ENCODE measurements at places on chromosomes 16 and 17. TPM values are rescaled to one million over a fixed set of nuclear protein-coding genes. Genes with fewer than 3 reads are reported as not detected.

GRCh38 chr17:9409878-9410277, 165.7 kb downstream of the STX8 start:
- no peak for DNase-seq

GRCh38 chr16:1938910-1939309, 4.1 kb downstream of the MSRB1 start:
- DNase-seq, result no peak

GRCh38 chr16:69725480-69726312, 664 bp downstream of the NQO1 start:
- no peak for DNase-seq

DNA sequence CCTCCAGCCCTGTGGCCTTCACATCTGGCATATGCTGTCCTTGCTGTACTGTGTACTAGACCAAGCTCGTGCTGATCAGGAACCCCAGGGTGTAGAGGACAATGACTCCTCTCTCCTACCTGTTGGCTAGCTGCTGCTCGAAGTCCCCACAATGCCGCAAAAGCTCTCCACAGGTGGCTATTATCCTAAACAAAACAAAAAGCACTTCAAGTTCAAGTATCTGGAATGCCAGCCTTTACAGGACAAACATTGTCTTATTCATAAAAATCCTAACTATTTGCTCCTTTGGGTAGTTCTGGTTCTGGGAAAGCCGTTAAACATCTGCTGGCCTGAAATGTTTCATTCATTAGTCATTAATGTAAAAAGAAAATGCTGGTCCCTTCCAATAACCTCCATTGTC, 42.8 kb downstream of the COG7 start:
- DNase-seq, result no peak

- no peak for DNase-seq
Measured at GRCh38 chr17:43010667-43011308, 4.2 kb downstream of the IFI35 start.

DNA sequence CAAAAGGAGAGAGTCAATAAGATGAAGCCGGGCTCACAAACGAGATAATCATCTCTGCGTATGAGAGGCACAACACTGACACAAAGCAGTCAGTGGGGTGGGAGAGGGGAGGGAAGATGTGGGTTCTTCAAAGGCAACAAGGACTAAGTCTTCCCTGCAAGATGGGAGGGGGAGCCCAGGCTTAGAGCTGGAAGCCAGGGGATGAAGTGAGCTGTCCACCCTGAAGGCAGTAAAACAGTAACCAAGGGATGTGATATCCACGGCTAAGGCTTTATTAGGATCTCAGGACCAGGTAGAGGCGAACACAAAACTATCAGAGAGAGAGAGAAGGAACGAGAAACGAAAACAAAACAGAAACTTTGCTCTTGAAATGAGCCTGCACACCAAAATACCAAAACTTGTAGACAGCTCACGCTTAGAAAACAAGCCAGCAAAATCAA, 115.9 kb downstream of the DYNLRB2 start:
- DNase-seq, result no peak

- DNase-seq, result no peak
Measured at GRCh38 chr17:75019710-75020109, 7.2 kb downstream of the MRPL58 start.

DNA sequence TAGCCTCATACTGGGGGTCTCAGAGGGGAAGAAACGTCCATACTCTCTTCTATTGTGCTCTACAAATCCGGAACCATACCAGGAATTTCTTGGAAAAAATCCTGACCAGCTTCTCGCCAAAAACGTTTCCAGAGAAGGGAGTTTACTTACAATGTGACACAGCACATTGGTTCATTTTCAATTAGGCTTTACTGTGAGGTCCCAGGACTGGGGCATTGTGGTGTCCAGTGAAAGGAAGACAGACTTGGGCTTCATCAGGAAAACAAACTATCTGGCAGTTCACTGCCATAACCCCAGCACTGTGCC, 14.7 kb downstream of the MPP2 start:
- DNase-seq, result no peak

- DNase-seq, result no peak
Measured at GRCh38 chr16:10619271-10619849, 39.0 kb upstream of the EMP2 start.

GRCh38 chr16:11121083-11121608, 134.9 kb downstream of the SOCS1 start:
- no peak for DNase-seq

DNA sequence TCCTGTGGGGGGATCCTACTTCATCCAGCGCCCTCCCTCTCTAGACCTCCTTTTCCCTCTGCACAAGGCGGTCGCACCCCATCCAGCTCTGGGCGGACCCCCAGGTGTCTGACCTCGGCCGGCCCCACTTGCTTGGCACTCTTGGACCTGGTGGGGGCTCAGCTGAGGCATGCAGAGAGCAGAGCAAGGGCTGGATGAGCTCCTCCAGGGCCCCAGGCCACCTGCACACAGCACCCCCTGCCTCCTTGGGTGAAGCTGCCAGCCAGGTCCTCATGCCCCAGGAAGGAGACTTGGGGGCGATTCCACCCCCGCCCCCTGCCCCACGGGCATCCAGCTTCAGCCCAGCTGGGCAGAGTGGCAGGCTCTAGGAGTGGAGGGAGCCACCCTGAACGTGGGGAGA, 159.4 kb upstream of the GSE1 start:
- DNase-seq, result no peak

DNA sequence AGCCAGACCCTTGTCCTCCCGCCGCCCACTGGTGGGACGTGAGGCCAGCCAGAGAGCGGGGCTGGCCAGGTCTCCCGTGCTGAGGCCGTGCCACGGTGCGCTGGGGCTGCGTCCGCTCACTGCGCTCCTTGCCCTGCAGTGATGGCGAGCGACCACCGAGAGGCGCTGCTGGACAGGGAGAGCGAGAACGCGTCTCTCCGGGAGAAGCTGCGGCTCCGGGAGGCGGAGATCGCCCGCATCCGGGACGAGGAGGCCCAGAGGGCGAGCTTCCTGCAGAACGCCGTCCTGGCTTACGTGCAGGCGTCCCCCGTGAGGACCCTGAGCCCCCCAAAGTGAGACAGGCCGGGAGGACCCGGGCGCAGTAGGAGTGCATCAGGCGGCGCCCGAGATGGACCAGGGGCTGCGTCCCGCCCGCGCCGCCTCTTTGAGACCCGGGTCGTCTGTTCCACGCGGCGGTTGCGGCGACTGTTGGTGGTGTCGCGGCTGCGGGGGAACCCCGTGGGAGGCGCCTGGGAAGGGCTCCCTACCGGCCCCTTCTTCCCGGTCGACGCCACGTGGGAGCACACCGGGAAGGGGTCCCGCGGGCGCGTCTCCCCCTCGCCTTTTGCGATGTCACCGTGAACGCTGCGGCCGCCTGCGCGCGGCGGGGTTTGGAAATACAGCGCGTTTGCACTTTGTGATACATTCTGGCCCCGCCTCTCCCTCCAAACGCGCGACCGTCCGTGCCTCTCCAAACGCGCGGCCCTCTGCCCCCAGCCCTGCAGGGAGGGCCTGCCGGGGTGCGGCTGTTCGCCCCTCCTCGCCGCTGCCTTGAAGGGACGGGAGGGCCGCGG, 792 bp upstream of the RAC3 start:
- DNase-seq, result peak; percentile 70

DNA sequence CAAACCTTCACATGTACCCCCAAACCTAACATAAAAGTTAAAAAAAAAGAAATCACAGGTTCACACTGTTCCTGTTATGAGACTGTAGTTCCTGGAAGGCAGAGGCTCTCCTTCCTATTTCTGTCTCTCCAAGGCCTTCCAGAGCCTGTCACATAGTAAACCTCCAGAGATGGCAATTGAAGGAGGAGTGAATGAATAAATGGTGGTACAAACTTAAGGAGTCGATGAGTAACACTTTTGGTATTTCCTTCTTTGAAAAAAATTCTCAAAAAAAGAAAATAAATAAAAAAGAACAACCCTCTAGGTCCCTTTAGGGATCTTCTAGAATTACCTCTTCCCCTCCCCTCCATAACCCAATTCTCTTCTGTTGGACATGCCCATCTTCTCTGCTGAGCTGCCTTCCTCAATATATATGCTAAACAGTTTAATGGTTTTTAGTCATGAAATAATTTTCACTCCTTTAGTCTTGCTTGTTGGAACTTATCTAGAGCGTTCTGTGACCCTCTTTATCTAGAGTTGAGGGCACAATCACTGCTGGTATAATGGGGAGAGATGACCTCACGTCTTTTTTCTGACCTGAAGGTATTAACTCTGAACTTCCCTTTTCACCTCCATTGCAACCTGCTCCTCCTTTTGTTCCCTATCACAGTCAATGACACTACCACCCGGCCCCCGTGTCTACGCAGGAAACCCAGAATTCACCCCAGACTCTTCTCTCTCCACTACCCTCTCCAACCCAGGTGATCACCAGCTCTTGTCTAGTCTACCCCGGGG, 1.7 kb upstream of the TAF15 start:
- DNase-seq, result no peak

DNA sequence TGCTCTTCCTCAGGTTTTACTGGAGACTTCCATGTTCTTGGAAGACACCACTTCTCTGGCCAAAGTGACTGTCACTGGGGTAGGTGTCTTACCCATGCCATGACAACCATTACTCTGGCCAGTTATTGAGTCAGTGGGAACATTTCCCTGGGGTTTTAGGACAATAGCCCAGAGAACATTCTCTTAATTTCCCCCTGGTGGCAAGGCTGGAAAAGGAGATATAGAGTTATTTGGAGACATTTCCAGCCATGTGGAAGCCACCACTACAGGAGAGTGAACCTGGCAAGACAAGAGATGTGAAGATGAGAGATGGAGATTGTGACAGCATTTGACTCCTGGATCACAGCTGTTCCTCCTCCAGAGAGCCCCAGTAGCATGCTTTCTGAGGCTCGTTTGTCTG, 106.2 kb downstream of the CDK5R1 start:
- DNase-seq, result no peak

- DNase-seq, result no peak
Measured at GRCh38 chr17:44850025-44850424, 2.3 kb downstream of the HIGD1B start.

- no peak for DNase-seq
Measured at GRCh38 chr17:64750891-64751677, 89.0 kb upstream of the SMURF2 start.

- DNase-seq, result no peak
Measured at GRCh38 chr17:50353600-50354195, 7.8 kb downstream of the XYLT2 start.

- DNase-seq, result no peak
Measured at GRCh38 chr17:77842528-77843147, 115.9 kb upstream of the TNRC6C start.

- DNase-seq, result no peak
Measured at GRCh38 chr17:70797166-70797565, 627.8 kb downstream of the KCNJ2 start.

DNA sequence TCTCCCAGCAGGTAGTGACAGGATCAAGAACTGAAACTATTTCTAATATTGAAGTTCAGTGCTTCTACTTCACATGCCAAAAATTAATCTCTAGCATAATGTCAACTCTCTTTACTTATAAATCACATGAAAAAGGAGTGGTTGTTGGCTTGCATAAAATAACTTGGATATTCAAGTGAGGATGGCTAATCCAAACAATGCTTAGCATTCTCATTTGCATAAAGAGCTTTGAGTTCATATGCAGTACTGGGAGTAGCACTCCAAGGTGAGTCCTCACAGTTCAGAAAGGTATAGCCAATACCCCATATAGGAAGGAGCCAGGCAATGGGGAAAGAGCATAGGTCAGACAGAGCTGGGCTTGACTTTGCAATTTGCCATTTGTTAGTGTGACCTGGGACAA, 149.3 kb downstream of the PCTP start:
- DNase-seq, result no peak

- no peak for DNase-seq
Measured at GRCh38 chr16:12679660-12680272, 123.9 kb downstream of the CPPED1 start.

DNA sequence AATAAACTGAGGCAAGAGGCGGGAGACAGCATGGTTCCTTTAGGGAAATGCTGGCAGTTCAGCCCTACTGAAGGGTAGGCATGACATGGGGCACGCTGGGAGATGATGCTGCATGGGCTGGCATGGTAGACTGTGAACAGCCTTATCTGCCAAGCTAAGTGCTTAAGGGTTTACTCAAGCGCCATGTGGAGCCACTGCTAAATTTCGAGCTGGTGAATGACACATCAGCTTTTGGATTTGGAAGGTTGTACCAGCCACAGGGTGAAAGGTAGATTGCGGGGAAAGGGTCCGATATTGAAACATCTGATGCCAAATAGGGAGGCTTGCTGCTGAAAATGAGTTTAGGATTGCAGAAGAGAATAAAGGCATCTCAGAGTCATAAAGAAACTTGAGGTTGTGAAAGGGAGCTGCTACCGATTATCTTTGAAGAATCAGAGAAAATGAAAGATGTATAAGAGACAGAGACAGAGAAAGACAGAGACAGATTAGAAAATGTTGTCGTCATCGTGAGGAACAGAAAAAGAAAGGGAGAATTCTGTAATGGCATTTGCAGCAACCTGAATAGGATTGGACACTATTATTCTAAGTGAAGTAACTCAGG, 16.3 kb downstream of the PIK3R5 start:
- no peak for DNase-seq

DNA sequence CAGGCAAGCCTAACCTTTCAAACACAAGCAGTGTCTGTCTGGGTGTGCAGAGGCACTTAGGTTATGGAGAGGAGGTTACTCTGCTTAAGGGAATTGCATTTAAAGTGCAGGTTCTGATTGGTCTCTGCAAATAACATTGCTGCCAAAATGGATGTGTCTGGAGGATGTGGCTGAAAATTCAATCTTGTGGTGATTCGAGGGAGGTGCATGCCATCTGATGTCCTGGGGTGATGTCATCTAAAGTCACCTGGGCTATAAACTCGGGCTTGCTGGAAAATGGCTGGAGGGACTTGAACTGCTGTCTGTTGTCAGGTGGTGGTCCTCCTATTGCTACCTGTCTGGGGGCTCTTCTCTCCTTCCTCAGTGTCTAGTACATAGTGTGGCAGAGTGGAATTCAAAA, 28.3 kb upstream of the GPR139 start:
- DNase-seq, result no peak

DNA sequence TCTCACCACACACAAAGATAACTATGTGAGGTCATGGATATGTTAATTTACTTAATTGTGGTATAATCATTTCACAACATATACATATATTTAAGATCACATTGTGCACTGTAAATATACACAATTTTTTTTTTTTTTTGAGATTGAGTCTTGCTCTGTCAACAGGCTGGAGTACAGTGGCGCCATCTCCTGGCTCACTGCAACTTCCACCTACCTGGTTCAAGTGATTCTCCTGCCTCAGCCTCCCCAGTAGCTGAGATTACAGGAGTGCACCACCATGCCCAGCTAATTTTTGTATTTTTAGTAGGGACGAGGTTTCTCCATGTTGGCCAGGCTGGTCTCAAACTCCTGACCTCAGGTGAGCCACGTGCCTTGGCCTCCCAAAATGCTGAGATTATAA, 11.5 kb upstream of the PRSS54 start:
- no peak for DNase-seq

The AATK gene
- total RNA-seq, result 3.2 TPM

The SCARF1 gene
- total RNA-seq, result 1.6 TPM

The EPN3 gene
- 5.8 TPM for total RNA-seq

The CHST6 gene
- total RNA-seq, result 25.4 TPM

The KRT9 gene
- total RNA-seq, result not detected

The GCGR gene
- total RNA-seq, result 0.61 TPM

The EVPLL gene
- total RNA-seq, result not detected

The CACNG1 gene
- not detected for total RNA-seq

The ESRP2 gene
- total RNA-seq, result 45.8 TPM

The PHKG2 gene
- 37.2 TPM for total RNA-seq

The INTS2 gene
- 21.9 TPM for total RNA-seq

The KRTAP4-3 gene
- total RNA-seq, result not detected

The KRTAP2-1 gene
- total RNA-seq, result not detected

The GSG1L gene
- 0.71 TPM for total RNA-seq

The HBZ gene
- not detected for total RNA-seq

Data from H1 (cell line).